Activated CD4-positive, alpha-beta T cell treated with anti-CD3 and anti-CD28 coated beads, Interleukin-2, amount 10 ng/mL, durations not matched to agents 7 days and 5 days (primary cell): ENCODE measurements at places on chromosomes 6 and 20. TPM values are rescaled to one million over a fixed set of nuclear protein-coding genes. Genes with fewer than 3 reads are reported as not detected.

Gene TRIM10
- not detected for total RNA-seq

DNA sequence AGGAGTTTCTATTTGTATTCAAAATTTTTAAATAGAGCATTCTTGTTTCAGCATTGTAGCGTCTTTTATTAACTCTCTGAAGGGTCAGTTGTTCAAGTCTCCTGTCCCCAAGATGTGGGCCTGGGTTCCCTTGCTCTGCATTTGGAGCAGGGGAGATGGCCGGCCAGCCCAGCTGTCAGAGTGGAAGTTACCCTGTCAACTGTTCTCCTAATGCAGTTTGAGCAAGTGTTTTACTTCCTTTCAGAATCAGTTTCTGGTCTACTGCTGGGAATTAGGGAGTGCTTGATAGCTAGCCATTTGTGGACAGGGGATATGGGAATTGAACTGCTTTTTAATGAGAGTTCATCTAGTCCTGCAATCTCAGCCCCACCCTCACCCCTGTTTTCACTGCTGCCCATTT is 116.6 kb downstream of the QKI start:
- no peak for DNase-seq

DNA sequence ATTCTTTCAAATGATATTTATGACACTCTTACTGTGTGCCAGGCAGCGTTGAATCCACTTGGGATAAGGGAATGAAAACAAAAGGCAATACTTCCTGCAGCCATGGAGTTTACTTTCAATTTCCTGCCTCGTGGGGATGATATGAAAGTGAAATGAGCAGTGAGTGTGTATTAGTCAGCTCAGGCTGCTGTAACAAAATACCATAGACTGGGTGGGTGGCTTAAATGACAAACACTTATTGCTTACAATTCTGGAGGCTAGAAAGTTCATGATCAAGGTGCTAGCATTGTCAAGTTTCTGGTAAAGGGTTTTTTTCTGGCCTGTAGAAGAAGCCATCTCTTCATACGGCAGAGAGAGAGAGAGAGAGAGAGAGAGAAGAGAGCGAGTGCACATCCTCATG is 41.7 kb downstream of the TSHZ2 start:
- DNase-seq, result no peak

- DNase-seq, result no peak
Observed at GRCh38 chr20:49627329-49627761, 59.4 kb upstream of the PTGIS start.

DNA sequence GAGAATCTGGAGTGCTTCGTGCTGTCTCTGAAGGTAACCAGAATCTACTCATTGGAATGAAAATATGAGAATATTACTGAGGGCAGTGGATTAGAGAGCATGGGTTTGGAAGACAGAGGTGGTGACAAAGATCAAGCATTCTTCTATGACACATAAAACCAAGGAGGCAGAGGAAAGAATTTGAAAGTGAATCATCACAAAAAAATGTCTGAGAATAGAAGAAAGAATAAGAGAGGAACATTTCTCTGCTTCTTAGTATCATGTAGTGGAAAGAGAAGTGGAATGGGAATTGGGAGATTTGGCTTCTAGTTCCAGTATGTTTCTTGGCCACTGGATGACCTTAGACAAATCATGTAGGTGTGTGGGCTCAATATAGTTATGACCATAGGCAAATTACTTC is 474.0 kb downstream of the TFAP2B start:
- no peak for DNase-seq

- DNase-seq, result no peak
Observed at GRCh38 chr6:27144740-27145079, 102.8 kb upstream of the PRSS16 start.

- no peak for DNase-seq
Observed at GRCh38 chr6:25312703-25313102, 33.5 kb downstream of the CARMIL1 start.

GRCh38 chr6:161233986-161234661 is 39.7 kb downstream of the AGPAT4 start:
- no peak for DNase-seq

Gene MOG
- not detected for total RNA-seq

GRCh38 chr6:121884620-121885019 is 449.2 kb downstream of the GJA1 start:
- DNase-seq, result no peak

- DNase-seq, result no peak
Observed at GRCh38 chr6:79236711-79237110, 2.2 kb upstream of the HMGN3 start.

DNA sequence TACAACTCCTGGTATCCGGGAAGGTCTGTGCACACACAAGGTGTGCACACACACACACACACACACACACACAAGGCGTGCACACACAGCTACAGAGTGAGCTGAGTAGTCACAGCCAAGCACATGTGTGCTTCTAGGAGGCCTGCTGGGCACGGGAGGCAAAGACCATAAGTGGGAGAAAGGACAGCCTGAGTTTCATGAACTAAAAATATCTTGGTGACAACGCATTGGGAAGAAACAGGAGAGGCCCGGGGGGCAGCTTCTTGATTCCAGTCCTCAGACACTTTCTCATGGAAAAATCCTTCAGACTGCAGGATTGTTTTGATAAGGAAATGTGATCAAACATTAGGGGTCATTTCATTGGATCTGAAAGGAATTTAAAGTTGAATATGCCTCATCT is 2.6 kb downstream of the TRAF3IP2 start:
- no peak for DNase-seq

Gene GPR6
- not detected for total RNA-seq

Gene DDX43
- 1.7 TPM for total RNA-seq

- DNase-seq, result no peak
Observed at GRCh38 chr6:36384095-36384494, 3.4 kb downstream of the ETV7 start.

Gene GATA5
- total RNA-seq, result not detected

DNA sequence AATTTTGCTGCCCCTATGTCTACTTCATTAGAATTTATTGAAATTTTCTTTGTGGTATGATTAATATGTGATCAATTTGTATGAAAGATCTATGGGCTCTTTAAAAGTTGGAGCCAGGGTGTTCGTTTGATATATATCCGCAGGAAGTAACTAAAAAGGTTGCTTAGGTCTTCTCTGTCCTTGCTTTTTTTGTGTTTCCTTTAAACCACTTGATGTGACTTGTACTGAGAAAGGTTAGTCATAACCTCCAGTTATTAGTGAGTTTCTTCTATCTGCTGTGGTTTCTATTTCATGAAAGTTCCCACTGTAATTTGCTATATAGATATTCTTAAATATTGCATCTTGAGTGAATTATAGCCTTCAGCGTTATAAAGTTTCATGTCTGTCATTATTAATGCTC is 585.3 kb upstream of the ARID1B start:
- no peak for DNase-seq

Gene HEY2
- total RNA-seq, result not detected

DNA sequence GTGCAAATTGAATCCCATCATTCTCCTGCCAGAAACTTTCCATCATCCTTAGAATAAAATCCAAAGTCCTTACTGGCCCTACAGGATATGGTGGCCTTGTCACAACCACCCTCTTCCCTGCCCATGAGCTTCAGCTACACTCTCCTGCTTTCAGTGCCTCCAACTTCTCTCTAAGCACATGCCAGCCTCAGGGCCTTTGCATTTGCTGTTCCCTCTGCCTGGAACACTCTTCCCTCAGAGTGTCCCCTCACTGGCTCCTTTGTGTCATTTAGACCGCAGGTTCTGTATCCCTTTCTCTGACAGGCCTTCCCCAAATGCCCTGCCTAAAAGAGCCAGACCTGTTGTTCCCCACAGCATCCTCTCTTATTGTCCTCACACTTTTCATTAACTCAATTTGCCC is 18.2 kb downstream of the HCK start:
- DNase-seq, result no peak

- DNase-seq, result no peak
Observed at GRCh38 chr6:75624988-75625387, 23.3 kb downstream of the SENP6 start.

DNA sequence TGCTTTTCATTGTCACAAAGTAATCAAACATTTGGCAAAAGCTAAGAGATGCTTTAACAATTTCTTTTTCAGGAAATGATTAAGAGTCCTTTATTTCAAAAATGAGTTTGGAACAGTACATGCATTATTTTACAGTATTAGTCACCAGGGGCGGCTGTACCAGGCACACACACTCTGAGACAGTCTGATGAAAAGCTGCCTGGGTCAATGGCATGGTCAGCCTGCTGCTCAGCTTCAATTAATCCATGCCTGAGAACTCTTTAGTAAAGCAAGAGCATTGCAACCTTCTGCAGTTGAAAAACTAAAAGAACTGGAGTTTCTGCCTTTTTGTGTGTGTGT is 105.5 kb downstream of the TULP4 start:
- no peak for DNase-seq

DNA sequence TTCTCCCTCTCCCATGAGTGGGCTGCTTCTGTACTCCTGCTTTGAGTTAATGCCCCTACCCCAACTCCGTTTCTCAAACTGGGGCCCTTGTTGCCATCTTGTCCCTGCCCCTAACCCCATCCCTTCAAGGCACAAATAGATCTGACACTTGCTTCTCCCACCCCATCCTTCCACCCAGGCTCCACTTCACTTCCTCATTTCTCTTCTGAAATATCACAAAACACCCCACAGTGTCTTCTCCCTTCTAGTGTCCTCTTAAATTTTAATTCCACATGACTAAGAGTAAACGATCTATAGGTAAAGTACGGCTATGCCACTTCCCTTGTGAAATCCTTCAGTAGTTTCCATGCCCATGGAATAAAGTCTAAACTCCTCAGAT is 571.6 kb upstream of the NOX3 start:
- DNase-seq, result no peak

Gene SMPDL3A
- total RNA-seq, result 0.19 TPM

GRCh38 chr6:76166874-76167273 is 94.4 kb upstream of the IMPG1 start:
- DNase-seq, result no peak

Gene ERVFRD-1
- not detected for total RNA-seq

- DNase-seq, result no peak
Observed at GRCh38 chr6:146896960-146897701, 298.4 kb downstream of the ADGB start.

GRCh38 chr6:10413850-10414738 is 780 bp downstream of the TFAP2A start:
- no peak for DNase-seq

Gene SOX18
- 0.10 TPM for total RNA-seq

DNA sequence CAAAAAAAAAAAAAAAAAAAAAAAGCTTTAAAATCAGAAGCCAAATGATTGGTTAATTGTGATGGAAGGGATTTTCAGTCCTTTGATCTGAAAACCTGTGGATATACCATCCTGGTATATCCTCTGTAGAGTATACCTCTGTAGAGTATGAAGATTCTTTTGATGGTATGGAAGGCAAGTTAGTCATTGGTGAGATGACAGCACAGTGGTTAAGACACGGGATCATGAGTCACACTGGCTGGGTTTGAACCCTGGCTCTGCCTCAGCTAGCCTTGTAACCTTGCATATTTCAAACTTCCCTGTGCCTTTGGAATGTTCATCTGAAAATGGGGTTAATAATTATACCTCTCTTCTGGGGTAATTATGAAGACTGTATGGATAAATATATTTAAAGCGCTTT is 179.3 kb downstream of the CARMIL1 start:
- DNase-seq, result no peak

DNA sequence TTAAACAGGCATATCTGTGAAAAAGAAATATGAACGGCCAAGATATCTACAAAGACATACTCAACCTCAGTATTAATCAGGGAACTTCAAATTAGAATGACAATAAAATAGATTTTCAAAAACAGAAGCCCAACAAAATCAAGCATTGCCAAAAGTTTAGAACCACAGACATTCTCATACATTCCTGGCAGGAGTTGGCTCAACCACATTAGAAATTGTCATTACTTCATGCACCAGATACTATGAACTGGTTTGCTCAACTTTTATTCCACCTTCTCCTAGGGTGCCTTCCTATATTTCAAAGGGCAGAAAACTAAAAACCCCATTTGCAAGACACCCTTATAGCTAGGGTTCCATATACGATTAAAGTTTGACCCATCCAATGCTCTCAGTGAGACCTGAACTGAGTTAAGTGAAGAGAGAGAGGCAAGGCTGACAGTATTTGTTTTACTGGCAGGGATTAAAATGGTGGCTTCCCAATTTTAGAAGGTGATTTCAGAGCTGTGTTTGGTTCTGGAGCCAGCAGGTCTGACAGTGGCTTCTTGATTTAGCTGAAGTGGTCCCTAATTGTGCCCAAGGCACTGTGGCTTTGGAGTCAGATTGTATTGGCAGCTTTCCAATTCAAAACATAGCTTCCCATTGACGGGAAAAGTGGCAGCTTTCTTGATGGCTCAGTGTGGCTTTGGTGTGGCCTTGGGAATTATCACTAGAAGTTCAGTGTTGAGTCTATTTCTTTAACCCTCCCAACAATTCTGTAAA is 77.1 kb upstream of the CDYL start:
- no peak for DNase-seq

GRCh38 chr6:159964046-159964445 is 4.8 kb upstream of the IGF2R start:
- no peak for DNase-seq

- no peak for DNase-seq
Observed at GRCh38 chr20:41854765-41855164, 236.6 kb upstream of the CHD6 start.

GRCh38 chr6:108835218-108835850 is 12.9 kb upstream of the ARMC2 start:
- DNase-seq, result peak; percentile 87

- DNase-seq, result no peak
Observed at GRCh38 chr6:31352310-31352682, 4.7 kb downstream of the HLA-B start.

GRCh38 chr20:49874696-49875095 is 40.6 kb downstream of the SPATA2 start:
- no peak for DNase-seq

DNA sequence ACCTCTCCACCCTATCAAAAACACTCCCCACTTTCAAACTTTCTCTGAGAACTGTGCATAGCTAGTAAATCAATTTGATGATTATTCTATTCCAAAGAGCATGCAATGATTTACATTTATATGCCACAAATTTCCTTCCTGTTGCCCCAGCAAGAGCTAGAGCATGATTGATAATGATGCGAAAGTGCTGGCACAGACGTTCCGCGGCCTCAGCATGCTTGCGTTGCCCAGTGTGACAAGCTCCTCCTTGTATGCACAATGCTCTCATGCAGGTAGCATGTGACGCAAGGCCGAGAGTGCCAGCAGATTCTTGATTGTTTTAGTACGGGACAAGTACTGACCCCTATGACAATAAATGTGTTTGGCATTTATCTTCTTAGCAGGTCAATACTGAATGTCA is 696.3 kb upstream of the SLC35B3 start:
- no peak for DNase-seq
